HCT116 (cell line): ENCODE measurements at places on chromosomes 7 and 10.

DNA sequence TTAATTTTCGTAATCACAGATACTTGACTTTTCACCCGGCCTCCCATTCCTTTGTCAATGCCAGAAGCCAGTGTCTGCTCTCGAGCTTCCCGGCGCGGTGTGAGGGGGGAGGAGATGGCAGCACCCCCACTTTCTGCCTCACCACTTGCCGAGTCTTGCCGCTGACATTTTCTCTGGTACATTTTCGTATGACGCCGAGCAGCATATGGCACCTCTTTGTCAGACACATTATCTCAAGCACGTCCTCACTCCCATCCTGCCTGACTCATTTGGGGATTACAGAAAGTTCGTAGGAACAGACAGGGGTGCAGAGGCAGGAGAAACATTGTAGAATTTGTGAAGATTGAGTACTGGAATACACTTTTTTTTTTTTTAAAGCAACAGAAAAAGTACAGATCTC, 60.8 kb upstream of the SORCS3 start:
- DNase-seq = no peak

DNA sequence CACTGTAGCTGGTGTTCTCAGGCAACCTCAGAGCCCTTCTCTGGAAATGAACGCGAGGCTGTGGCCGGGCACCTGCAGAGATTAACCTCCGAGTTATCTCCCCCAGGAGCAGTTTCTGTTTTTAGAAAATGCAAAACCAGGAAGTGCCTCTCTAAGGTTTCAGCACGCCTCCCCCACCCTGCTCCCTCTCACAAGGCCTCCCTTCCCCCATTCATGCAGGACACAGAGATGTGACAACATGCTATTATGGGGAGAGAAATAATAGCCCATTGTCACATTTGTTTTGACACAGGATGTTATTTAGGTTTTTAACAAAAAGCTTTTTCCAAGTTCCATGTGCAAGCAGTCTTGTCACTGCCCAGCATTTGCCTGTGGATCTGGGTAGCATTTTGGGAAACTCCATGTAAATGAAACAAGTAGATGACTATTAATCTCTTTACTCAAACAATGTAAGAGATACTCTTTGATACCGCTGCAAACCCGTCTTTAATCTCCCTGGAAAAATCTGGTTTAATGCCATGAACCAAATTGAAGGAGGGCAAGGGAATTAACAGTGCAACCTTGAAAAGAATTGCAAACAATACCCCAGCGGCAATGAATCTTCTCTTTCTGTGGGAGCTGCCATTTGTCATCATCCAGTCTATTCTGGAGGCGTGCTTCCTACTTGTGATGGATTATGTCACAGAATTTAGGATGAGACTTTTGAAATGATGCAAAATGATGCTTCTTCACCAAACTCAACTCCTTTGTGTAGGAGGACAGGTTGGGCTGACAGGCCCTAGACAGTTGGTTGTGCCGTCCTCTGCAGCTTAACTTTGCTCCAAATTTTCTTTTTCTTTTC, 86.5 kb upstream of the NMT2 start:
- no peak for DNase-seq

GRCh38 chr10:127090138-127090537, 106.3 kb downstream of the INSYN2A start:
- DNase-seq = no peak

- DNase-seq = no peak
Measured at GRCh38 chr10:132790470-132790869, 4.5 kb upstream of the NKX6-2 start.

DNA sequence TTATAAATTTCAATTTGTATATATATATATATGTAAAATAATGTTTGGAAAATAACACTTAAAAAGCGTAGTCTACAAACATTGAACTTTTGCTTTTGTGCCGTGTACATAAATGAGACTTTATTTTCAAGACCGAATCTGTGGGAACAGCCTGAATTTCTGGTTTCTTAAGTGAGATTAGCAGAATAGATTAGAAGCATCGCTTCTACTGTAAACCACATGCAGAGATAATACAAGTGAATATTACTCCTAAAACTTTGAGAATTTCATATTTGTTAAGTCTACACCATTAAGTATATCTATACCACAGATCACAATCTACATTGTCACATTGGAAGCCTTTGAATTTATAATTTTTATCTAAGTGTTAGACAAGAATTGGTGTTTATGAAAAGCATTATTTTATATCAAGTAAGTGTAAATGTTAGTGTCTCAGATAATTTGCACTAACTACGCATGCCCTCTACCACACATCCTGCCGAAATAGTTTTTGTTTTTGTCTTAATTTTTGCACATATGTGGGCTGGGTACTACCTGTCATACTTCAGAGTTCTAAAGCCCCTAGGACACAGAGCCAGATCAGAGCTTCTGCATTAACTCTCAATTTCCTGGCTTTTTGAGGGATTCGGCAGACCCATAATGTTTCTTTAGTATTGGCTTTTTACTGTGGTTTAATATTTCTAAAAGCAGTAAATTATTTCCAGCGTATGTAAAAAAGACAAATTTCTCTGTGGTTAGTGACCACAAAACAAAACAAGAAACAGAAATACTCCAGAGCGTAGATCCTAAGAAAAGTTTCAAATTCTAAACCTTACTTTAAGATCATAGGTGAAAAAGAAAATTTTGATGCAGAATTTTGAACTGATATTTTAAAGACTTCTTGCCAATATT, 20.0 kb downstream of the TWIST1 start:
- no peak for DNase-seq

DNA sequence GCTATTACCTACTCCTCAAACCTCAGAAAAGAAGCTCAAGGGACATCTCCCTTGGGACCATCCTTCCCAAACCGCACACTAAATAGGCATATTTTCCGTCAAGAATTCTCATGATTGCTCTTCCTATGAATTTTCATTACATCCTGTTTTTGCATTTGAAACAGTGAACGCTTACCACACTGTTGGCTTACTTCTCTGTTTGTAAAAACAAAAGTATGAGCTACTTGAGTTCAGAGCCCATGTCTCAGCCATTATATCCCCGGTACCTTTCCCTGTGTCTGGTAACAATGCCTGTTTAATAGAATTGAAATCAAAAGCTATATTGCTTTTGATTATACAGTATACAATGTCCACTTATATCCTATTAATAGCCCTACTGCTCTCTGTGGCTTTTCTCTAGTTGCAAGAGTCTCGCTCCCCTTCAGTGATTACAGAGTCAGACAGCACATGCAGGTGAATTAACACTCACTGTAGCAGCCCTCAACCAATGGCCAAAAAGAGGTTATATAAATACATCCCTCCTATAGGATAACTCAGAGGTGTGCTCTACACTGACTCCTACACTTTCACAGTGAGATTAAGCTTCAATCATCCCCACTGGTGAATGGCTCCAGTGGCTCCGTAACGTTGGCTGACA, 264.4 kb downstream of the SORCS1 start:
- no peak for DNase-seq

DNA sequence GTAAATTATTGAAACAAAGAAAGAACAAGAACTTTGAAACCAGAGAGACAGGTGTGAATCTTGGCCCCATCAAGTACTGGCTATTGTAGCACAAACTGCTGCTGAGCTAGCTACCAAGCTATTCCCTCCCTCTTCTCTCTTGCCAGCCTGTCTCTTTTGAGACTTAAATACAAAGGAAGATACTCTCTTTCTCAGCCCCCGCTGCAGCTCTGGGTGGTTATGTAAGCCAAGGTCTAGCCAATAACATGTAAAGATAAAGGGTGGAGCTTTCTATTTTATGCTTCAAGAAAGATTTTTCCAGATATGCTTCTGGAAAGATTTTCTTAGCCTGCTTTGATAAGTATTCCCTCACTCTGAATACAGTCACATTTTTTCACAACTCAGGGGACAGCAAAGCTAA, 17.2 kb downstream of the BAZ1B start:
- no peak for DNase-seq

GRCh38 chr7:87886875-87887274, 10.6 kb downstream of the DBF4 start:
- peak; percentile 3 for DNase-seq

- no peak for DNase-seq
Measured at GRCh38 chr10:46091080-46091827, 45.2 kb upstream of the MSMB start.

- DNase-seq = no peak
Measured at GRCh38 chr10:32072025-32072800, 16.0 kb upstream of the KIF5B start.

- no peak for DNase-seq
Measured at GRCh38 chr7:39624935-39625694, 1.7 kb downstream of the RALA start.

DNA sequence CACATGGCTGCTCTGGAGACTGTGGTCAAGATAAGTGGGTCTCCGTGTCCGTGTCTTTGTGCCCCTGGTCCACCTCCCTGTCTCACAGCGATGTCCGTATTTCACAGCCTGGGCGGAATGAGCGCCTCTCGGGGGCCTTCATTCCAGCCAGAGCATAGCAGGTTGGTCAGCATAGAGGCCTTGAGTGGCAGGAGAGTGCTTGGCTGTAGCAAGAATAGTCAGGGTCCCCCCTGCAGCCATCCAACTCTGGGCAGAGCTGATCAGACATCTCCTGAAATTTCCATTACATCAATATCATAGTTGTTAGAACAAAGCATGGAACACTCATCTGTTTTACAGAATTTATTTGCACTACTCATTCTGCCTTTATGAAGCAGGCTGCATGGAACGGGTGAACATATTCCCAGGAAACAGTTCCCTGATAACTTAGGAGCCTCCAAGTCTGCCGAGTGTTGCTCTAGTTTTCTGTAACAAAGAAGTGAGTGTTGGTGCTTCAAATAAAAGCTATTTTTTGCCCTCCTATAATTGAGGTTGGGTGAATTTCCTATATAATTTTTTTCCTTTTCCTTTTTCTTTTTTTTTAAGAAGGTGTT, 255.3 kb downstream of the INHBA start:
- no peak for DNase-seq

- DNase-seq = no peak
Measured at GRCh38 chr7:54015251-54015650, 526.9 kb upstream of the VSTM2A start.

- DNase-seq = no peak
Measured at GRCh38 chr10:93417266-93417665, 64.9 kb downstream of the MYOF start.

- DNase-seq = peak; percentile 88
Measured at GRCh38 chr10:125121003-125121402, 39.4 kb downstream of the CTBP2 start.

- no peak for DNase-seq
Measured at GRCh38 chr7:142602183-142602582, 147.1 kb upstream of the PRSS1 start.

- DNase-seq = no peak
Measured at GRCh38 chr10:35056133-35056532, 34.0 kb downstream of the CUL2 start.

GRCh38 chr10:71661060-71661622, 58.4 kb downstream of the C10orf105 start:
- DNase-seq = no peak

GRCh38 chr7:73340514-73340913, 12.6 kb downstream of the FKBP6 start:
- DNase-seq = no peak

- no peak for DNase-seq
Measured at GRCh38 chr7:155360495-155361345, 63.0 kb downstream of the INSIG1 start.
